GM13977 (cell line): ENCODE measurements at places on chromosomes 4 and X.

DNA sequence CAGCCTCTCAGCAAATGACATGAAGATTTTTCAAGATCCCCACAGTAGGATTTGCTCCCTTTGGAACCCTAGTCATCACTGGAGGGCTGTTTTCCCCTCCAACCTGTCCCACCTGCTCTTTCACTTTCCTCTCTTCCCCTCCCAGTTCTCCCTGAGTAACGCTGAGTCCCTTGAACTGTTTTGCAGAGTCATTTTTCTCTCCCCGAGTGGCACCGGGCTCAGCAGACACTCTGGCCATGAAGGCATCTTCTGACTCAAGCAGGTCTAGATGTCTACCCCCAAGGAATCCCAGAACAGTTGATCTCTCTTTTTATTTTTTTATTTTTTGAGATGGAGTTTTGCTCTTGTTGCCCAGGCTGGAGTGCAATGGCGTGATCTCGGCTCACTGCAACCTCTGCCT, 52.2 kb downstream of the HTRA3 start:
- no peak for DNase-seq

DNA sequence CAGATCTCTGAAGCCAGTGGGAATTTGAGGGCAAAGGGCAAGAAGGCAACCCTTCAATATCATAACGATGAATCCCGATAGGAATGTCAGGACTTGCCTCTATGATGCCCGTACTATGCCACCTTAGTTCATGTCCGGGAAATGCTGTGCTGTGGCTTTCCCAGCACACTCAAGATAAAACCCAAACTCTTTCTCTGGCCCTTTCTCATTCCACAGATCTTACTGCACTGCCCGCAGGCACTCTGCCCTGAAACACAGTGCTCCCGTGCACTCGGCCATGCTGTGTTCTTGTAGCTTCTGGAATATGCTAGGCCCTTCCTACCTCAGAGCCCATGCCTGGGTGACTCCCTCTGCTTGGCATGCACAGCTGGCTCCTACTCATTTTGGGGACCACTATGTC, 26.3 kb downstream of the SORCS2 start:
- DNase-seq = no peak

GRCh38 chrX:72461288-72461687, 111.4 kb downstream of the HDAC8 start:
- no peak for DNase-seq

DNA sequence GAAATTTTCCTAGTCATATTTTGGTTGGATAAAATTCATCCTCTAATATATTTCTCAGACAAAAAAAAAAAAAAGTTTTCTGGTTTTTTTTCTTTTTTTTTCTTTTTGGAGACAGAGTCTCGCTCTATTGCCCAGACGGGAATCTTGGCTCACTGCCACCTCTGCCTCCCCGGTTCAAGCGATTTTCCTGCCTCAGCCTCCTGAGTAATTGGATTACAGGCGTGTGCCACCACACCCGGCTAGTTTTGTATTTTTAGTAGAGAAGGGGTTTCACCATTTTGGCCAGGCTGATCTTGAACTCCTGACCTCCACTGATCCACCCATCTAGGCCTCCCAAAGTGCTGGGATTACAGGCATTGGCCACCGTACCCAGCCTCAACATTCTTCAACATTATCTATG, 432.7 kb upstream of the PABPC4L start:
- no peak for DNase-seq

GRCh38 chrX:108993909-108994308, 257.5 kb upstream of the IRS4 start:
- DNase-seq = no peak

DNA sequence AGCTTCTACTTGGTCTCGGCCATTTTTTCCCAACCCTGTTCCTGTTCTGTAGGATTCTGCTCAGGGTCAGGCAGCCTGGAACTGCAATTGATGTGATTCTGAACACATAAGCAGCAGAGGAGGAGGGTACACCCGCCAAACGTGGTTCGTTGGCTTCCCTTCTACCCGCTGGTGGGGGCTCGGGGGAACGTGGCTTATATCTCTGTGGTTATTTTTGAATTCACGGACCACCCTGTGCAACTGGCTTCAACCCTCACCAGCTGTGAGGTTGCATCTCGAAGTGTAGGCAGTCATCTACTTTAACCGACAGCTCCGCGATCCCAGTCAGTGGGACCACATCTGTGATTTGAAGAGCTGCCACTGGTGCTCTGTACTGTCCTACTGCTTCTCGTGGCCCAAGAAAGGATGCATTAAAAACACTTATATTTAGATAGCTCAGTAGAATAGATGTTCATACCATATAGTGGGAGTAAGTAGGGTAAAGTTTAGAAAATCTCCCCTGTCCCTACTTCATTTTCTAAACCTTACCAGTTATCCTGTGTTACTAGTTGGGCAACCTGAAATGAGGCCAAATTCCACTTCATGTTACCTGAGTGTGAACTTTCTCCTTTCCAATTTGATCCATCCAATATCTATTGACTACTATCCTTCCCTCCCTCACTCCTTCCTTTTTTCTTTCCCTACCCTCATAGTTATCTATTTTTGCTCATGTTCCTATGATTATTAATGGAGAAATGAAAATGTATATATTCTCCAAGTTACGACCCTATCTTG, 80.4 kb upstream of the BCOR start:
- no peak for DNase-seq

- no peak for DNase-seq
These were observed 759.1 kb upstream of the SLIT2 start for GRCh38 chr4:19492606-19493005.
